ENCODE measurements at places on chromosomes 7 and 10.
A peak's percentile ranks its signal among the peaks of the same experiment; 100 is the strongest.

DNA sequence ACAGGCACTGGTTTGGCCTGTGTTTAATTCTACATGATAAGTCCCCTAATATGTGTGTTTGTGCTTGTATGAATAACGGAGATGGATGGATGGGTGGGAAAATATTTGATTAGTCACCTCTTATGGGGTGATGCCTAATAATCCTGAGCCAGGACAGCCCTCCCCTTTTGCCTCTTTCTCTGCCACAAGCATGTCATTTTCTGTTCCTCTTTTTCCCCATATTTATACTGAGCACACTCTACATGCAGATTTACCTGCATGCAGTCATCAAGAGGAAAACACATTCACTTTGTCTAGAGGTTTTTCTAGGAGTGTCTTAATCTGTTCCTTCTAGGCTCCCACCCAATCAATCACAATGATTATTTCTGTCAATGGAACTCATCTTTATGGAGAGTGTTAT is 111.6 kb upstream of the TBX20 start:
- DNase-seq: no peak

DNA sequence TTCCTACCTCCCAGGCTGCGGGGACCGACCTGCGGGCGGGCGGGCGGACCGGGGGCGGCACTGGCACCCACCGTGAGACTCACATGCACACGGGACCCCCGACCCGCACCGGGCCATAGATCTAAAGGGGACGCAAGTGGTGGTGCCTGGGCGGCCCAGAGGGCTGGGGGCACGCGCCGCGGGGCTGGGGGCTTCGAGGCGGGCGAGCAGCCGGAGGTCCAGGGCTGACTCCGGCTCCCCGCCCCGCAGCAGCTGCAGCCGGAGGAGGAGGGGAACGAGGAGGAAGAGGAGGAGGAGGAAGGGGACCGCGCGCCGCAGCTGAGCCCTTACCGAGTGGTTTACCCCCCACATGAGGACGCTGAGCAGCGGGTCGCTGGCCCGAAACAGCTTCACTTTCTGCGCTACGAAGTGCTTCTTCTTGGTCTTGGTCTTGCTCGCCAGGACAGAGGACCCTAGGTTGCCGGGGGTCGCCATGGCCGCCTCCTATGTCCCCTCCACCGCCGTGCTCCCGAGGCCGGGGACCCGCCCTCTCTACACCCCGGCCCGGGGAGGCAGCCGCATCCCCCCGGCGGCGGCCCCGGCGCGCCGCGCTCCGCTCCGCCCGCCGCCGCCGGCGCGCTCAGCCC is 412 bp downstream of the PIP4K2A start:
- peak; percentile 43 for DNase-seq

GRCh38 chr7:129074361-129074871 is 19.5 kb upstream of the TNPO3 start:
- DNase-seq: no peak

DNA sequence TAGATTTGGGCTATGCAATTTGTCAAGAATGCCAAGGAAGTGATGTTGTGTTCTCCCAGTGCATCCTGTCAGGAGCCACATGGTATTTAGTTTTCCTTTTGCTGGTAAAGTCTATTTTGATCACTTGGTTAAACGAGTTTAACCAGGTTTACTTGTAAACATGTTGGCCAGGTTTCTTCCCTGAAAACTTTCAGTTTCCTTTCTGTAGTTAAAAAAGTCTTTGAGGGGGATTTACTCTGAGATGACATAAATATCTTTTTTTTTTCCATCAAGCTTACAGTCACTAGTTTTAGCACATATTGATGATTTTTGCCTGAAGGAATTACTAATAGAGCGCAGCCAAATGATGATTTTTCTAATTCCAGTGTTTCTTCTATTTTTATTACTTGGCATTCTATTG is 320.5 kb downstream of the PHF14 start:
- DNase-seq: no peak

DNA sequence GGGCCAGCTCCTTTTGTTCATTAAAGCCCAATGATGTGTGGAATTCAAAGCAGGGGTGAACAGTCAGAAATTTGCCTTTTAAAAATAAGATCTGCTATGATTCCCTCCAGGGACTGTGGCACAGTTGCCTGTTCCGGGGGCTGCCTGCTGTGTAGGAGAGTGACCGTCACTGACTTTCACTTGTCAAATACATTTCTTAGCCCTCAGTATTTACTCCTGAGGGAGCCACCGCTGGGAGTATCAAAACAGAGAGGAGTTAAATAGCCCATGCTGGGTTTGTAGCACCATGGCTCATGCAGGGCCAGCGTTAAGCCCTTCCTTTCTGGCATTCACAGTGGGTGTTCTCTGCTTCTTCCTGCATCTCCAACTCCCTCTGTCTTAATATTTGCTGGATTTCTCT is 897.8 kb downstream of the SORCS3 start:
- no peak for DNase-seq

DNA sequence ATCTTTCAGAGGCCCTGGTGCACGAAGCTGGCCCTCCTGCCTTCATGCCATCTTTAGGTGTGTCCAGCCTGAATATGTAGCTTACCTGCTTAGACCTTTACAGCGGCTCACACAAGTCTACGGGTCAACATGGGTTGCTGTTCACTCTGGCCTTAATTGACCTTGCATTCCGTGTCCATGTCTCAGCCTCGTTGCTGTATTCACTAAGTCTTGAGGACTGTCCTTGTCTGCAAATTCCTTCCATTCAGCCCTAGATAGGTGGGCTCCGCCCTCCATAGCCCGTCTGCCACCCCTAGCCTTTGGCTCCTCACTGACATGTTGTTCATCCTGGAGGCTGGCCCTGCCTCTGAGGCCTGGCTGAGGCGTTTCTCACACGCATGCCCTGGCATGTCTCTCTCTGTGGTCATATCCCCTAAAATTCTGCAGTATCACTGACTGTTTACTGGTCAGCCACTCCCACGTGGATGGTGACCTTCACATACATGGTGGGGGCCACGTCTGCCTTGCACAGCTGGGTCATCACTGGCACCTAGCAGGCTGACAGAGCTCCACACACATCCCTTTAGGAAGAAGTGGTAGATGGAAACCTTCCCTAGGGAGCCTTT is 394.1 kb upstream of the MKI67 start:
- DNase-seq: no peak

DNA sequence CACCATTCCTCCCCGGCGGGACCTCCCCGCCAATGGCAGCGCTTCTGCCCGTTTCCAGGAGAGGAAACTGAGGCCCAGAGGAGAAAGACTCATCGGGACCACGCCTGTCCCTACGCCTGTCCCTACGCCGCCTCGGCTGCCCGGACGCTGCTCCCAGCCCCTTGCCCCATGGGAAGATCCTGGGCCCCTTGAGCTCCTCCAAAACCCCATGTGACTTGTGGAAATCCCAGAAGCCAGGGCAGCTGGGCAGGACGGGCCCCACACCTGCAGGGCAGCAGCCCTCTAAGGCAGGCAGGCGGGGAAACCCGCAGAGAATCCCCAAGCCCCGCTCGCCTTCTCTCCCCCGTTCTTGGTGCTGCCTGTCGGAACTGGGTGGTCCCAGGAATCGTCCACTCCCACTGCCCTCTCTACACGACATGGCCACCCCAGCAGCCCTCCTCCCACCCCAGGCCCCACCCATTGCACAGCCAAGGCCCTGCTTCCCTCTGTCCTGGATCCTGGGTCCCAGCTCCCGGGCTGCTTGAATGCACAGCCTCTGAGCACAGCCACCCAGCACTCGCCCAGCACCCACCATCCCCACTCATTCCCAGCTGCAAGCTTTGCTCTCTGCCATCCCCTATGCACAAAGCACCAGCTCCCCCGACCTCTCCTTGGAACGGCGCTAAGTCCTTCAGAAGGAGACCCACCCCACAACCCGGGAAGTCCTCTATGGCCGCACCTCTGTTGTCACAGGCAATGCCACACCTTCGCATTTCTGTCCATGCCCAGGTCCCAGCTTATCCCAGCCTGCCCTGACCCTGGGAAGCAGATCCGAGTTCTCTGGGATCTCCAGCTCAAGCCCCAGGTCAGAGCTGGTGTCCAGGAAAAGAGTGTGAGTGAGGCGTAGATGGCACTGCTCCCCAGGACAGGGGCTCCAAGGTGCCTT is 50.6 kb downstream of the SLC29A4 start:
- no peak for DNase-seq

GRCh38 chr10:61456095-61456789 is 3.1 kb upstream of the TMEM26 start:
- DNase-seq: no peak

DNA sequence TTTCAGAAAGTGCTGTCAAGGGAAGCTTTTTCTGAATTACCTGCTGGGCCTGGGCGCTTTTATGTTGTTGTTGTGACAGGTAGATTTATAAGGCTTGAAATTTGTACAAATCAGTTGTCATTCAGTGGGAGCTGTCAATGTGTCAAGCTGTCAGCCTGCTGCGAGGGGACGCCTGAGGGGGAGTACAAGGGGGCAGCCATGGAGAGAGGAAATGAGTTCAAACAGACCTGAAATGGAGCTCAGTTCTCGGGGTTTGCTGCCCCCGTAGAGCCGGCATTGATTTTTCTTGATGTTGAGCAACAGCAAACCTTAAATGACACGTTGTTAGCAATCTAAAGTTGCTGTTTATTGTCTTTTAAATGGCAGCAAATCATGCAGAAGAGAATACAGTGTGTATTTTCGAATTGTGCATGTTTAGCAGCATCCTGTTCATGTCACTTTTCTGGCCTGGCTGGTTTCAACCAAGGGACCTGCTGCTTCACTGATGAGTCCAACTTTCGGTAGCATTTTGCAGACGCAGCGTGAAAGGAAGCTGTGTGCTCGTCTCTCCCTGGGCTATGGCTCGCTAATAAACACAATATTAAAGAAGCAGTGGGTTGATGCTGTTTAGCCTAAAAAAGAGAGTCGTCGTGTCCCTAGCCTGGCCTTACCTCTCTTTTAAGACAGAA is 166.5 kb downstream of the LRMDA start:
- no peak for DNase-seq

DNA sequence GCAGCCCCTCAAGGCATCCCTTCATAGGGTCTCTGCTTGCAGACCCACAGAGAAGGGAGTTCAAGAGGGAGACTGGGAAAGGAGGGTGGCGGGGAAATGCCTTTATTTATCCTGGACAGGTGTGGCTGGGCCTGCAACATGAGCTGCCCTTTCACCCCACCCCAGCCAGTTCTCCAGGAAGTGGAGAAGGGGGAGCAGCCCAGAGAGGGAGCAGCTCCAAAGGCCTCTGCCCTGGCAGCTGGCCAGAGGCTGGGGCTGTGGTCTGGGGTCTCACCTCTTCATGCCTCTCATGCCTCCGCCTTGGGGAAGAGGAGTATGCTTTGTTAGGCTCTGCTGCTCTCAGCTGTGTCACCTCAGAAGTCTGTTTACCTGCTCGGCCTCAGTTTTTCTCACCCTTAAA is 3.1 kb downstream of the LDB3 start:
- DNase-seq: no peak

- peak; percentile 60 for DNase-seq
Measured at GRCh38 chr7:13990319-13990983, 985 bp upstream of the ETV1 start.

GRCh38 chr10:126536148-126536547 is 134.3 kb downstream of the C10orf90 start:
- no peak for DNase-seq

- DNase-seq: no peak
Measured at GRCh38 chr7:18305866-18306265, 189.7 kb upstream of the HDAC9 start.

DNA sequence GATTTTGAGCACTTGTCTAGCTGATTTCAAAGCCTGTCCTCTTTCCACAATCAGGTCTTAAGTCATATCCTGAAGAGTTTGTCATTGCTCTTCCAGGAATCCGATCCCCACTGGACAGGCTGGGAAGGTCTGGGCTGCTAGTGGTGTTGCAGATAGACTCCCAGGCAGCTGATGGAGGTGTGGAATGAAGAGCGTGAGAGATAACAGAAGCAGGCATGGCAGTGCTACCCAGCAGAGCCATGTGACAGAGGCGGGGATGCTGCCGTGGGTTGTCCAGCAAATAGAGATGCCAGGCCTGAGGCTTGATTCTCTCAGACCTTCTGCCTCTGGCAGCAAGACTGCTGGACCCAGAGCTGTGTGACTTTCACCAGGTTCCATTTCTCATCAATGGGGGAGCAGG is 116.5 kb upstream of the EEPD1 start:
- DNase-seq: no peak

- DNase-seq: no peak
Measured at GRCh38 chr10:11789306-11789705, 33.9 kb upstream of the PROSER2 start.

GRCh38 chr10:110268971-110269370 is 35.7 kb downstream of the SMNDC1 start:
- no peak for DNase-seq

- DNase-seq: no peak
Measured at GRCh38 chr10:59079386-59080226, 96.8 kb upstream of the PHYHIPL start.

DNA sequence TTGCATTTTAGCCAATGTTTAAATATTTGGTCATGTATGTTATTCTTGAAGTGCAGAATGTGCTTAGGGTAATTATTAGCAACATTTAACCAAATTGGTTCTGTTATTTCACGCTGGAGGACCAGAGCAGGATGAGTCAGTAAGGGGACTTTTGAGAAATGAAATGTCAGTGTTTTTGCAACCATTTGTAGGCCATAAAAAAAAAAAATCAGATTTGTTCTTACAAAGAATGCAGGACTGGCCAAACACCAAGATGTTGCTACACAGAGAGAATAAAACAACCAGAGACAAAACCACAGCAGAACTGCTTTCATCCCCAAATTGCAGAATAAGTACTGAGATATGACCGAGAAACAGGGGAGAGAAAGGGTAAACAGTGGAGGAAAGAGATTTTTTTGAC is 62.1 kb downstream of the TPST1 start:
- peak; percentile 72 for DNase-seq

- DNase-seq: peak; percentile 19
Measured at GRCh38 chr10:69130251-69130650, 6.3 kb downstream of the VPS26A start.

Measured in suppressor macrophage treated with lipopolysaccharide for 4 hours (primary cell).